Effector CD8-positive, alpha-beta T cell (primary cell): ENCODE measurements at places on chromosomes 2 and 18.

DNA sequence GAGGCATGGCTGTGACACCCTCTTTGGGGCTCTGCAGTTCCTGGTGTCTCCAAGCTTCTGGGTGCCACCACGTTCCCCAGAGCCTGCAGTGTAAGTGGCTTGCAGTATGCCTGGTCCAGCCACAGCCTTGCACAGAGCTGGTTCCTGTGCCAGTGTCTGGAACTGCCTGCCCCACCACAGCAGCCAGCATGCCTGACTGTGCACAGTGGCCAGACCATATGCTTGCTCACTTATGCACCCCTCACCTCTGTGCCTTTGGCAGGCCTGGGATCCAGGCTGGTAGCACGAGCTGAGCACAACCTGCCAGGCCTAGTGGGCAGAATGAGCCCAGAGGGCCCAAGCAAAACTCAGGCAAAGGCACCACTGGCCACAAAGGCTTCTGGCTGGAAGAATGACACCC lies 154.1 kb downstream of the DPP4 start:
- DNase-seq, result no peak

GRCh38 chr18:37487400-37487867 lies 78.2 kb downstream of the CELF4 start:
- no peak for DNase-seq

- DNase-seq, result no peak
Observed at GRCh38 chr18:60549338-60549960, 176.9 kb upstream of the MC4R start.

DNA sequence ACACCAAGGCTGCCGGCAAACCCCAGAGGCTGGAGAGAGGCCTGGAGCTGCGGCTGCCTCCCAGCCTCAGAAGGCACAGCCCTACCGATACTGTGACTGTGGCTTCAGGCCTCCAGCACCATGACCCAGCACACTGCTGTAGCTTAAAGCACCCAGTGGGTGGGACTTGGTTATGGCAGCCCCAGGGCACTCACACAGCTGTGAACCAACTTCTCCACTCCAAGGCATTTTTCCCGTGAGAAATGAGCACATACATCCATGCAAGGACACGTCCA lies 199.5 kb downstream of the NDUFA10 start:
- no peak for DNase-seq

DNA sequence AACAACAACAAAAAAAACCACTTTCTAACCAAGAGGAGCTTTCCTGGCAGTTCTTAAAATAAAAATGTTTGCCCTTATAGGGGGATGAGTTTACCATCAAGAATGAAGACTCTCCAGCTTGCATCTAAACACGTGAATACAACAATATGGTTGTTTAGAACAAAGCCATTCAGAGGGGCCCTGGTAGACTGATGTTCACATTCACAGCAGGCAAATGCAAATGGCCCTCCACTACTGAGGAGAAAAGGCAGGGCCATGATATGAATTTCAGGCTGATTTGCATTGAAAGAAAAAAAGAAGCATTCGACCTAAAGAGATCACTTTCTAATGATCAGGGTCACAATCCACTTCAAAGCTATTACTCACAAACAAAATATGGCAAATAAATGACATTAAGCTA lies 65.3 kb upstream of the OTOS start:
- DNase-seq, result no peak

GRCh38 chr2:109438146-109438545 lies 175.6 kb downstream of the SEPTIN10 start:
- DNase-seq, result no peak

DNA sequence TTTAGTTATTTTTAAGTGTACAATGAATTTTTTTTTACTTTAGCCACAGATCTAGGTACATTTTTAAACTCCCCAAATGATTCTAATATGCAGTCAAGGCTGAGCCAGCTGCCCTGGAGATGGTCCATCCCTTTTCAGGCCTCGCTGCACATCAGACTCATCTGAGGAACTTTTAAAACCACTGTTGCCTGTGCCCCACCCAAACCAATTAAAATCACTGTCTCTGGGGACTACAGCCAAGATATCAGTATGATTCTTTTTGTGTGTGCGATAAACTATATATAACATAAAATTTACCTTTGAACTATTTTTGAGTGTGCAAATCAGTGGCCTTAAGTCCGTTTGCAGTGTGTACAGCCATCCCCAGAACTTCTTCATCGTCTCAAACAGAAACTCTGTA lies 9.1 kb upstream of the MALT1 start:
- no peak for DNase-seq

DNA sequence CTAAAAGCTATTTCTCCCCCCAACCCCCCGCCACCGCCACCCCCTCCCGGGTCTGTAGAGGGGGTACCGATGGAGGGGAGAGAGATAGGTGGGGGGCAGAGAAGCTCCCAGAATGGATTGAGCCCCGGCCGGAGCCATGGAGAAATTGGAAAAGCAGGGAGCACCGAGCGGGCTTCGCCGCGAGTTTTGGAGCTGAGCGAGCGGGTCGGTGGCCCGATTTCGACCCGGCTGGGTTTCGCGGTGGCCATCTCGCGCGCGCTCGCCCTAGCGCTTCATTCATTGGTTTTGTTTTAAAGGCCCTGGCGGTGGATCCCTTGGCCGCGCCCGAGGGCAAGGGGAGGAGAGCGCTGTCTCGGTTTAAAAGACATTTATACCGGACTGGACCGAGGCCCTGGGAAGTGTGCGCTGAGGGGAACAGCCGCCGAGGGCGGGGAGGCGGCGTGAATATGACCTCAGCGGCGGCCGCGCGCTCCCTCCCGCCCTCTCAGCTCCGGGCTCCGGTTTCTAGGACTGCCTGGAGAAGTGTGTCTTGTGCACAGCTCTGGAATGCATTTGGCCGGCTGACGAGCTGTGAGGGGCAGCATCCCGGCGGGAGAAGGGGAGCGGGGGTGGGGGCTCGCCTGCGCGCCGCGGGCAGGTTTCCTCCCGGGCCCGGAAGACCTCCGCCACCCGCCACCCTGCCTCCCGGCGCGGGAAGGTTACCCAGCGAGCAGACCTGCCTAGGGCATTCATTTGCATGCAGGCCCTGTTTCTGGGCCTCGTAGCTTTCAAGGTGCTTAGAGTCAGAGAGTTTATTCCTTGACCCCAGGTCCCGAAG lies 1.7 kb upstream of the SMAD7 start:
- DNase-seq, result no peak

DNA sequence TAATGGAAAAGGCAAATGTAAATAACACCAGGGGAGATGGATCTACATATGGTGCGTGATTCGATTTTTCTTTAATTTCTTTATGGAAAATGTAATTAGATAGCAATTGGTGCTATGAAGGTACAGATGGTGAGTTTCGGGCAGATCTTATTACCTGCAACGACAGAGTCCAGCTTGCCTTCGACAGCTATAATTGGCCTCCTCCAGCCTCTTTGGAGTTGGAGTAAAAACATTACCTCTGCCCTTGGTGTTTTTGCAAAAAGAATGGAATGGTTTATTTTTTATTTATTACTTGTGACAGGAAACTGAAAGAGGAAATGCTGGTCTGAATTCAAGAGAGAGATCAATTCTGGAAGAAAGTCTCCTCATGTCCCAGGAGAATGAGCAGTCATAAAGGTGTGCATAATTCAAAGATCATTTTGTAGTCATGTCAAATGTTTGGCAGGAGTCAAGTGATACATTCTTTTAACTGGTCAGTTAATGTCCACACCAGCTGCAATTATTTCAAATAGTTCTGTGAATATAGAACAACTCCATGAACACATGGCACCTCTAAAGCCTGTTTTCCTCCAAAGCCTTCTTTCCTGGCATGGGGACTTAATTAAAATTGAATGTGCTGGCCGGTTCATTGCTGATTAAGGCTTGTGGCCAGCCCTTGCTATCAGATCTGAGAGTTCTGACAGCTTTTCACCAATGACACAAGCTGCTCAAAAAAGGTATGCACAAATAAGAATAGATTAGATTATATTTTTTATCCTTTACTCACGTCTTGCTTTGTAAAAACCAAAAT lies 46.9 kb upstream of the KCNH7 start:
- DNase-seq, result no peak

GRCh38 chr2:118683460-118683859 lies 164.0 kb downstream of the EN1 start:
- no peak for DNase-seq

DNA sequence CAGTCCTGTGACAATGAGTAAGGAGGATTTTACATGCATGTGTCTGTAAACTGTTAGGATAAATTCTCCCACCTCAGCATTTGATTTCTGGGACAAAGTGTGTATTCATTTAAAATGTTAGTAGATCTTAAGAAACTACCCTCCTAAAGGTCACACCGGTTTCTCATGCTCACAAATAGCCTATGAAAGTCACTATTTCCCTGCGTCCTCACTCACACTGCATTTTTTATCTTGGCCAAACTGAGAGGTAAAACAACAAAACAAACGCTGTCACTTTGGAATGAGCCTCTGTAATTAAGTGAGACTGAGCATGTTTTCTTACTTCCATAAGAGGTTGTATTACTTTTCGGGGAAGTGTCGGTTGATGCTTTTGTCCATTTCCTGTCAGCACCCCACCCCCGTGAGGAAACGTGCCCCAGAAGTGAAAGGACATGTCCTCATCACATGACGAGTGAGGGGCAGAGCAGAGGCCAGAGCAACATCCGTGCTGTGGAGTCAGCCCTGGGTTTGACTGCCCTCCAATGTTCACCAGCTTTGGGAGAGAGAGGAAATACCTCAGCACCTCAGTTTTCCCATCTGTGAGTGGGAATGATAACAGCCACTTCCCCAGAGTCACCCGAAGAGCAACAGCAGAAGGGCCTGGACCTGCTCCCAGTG lies 3.1 kb downstream of the GYPC start:
- peak; percentile 10 for DNase-seq

DNA sequence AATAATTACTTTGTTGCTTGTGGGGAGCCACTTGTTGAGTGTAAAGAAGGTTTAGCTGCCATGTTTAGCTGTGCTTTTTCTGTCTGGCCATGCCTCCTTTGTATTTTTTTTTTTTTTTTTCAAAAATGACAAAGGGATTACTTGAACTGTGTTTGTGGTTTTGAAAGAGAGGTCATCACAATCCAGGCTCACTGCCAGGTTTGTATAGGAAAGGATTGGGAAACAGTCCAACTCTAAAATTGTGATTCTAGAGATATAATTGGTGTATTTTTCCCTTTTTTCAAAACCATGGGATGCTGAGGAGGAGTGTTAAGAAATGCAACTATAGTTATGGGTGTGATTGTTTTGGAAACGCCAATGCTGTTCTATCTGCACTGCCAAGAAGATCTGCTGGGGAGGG lies 4.3 kb downstream of the ITPRIPL1 start:
- DNase-seq, result no peak
